ENCODE measurements at places on chromosomes 2 and 18. TPM values are rescaled to one million over a fixed set of nuclear protein-coding genes. Genes with fewer than 3 reads are reported as not detected.

RUFY4 gene
- total RNA-seq: 2.1 TPM

- no peak for DNase-seq
Measured at GRCh38 chr2:180319586-180320405, 312.7 kb upstream of the CWC22 start.

DNA sequence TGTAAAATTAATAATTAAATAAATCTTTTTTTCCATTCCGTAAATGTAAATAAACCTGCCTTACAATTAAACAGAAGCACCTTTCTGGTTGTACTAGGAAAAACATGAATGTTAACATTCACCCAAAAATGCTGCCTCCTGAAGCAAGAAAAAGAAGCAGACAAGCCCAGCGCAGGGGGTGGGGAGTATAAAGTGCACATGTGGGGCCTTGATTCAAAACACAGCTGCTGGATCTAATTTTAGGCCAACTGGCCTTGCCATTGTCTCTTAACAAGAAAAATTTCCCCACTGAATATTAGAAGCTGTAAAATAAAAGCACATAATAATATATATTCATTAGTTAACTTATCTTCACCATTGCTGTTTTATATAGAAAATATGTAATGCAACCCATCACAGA, 28.3 kb downstream of the TCF4 start:
- no peak for DNase-seq

IL36B gene
- total RNA-seq: not detected

ERICH2 gene
- not detected for total RNA-seq

- DNase-seq: no peak
Measured at GRCh38 chr2:144593803-144594202, 73.9 kb upstream of the ZEB2 start.

DNA sequence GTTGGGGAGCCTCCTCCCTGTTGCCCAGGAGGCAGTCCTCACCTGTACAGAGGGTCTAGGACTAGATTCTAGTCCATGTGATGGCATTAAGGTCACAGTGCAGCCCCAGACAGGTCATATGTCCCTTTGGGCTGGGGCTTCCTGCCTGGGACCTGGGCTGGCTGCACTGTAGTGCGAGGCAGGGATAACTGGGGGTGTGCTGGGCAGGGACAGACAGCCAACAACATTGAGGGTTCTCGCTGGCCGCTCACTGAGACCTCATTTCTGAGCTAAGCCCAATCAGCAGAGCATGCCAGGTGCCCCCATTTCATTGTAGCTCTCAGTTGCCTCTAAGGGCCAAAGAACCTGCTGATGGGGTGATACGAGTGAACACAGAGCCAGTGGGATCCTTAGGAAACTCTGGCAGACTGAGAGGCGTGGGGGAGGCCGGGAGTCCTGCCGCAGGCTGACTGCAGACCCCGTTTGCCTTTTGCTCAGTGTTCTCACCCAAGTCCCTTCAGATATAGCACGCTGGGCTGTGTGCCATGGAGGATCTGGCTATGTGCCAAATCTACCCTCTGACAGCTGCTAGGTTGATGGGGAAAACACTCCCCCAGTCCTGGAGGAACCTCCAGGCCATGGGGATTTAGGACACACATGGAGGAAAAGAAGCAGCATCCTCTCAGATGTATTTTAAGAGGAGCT, 51.9 kb downstream of the DYSF start:
- no peak for DNase-seq

GRCh38 chr2:8646731-8647461, 35.0 kb upstream of the ID2 start:
- no peak for DNase-seq

Measured in CD4-positive, CD25-positive, alpha-beta regulatory T cell (primary cell).